ENCODE measurements at places on chromosomes 6 and 20. TPM values are rescaled to one million over a fixed set of nuclear protein-coding genes. Genes with fewer than 3 reads are reported as not detected.
A peak's percentile ranks its signal among the peaks of the same experiment; 100 is the strongest.

GRCh38 chr20:59356662-59357165 is 56.3 kb downstream of the EDN3 start:
- no peak for DNase-seq

DNA sequence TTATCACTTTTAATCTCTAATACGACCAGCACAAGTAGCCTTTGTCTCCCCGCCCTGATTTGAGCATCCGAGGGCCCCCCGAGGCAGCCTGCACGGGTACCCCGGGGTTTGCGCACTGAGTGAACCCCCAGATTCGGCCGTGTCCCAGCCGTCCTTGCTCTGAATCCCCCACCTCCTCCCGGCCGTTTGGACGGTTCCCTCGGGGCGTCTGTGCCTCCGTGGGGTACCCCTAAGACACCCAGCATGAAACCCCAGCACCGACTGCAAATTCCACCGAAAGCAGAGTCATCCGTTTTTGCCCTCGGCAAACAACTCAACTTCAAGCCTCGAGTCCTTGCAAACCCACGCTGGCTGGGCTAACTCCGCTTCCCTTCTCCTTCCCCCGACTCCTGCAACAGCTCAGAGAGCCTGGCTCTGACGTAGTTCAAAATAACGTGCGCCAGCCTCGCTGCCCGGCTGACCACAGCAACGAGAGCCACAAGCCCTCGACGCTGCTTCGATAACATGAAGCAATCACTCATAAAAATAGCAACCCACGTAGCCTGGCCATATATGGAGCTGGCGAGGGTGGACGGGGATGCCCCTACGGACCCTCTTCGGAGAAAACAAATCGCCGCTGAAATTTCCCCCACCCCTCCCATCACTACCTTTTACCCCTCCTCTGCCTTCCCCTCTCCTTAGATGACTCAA is 764 bp upstream of the SNAP25 start:
- no peak for DNase-seq

DNA sequence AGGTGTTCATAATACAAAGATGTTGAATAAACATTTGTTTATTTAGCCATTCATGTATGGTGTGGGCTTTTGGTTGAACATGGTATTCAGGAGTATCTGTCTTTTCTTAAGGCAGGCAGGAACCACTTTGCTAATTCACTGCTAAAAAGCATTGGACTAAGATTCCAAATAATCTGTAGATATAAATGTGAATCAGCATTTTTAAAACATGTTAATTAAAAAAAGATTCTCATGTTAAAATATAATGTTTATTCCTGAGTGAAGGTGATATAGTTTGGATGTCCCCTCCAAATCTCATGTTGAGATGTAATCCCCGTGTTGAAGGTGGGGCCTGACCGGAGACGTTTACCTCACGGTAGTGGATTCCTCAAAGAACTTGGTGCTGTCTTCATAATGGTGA is 19.3 kb downstream of the CRISP1 start:
- no peak for DNase-seq

- DNase-seq = no peak
These were observed 131.8 kb upstream of the BEND3 start for GRCh38 chr6:107246972-107247615.

GRCh38 chr6:137661601-137662000 is 167.4 kb upstream of the OLIG3 start:
- peak; percentile 49 for DNase-seq

DNA sequence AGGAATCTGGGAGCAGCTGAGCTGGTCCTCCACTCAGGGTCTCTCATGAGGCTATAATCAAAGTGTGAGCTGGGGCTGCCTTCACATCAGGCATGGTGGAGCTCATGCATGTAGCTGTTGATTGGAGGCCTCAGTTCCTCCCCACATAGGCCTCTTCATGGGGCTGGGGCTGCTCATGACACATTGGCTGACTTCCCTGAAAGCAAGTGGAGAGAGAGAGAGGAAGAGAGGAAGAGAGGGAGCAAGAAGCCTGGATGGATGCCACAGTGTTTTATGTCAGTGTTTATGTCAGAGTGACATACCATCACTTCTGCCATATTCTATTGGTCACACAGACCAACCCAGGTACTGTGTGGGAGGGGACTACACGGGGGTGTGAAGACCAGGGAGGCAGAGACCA is 43.8 kb downstream of the EYA2 start:
- no peak for DNase-seq

- DNase-seq = no peak
These were observed 49.1 kb downstream of the TXLNB start for GRCh38 chr6:139242457-139243240.

DNA sequence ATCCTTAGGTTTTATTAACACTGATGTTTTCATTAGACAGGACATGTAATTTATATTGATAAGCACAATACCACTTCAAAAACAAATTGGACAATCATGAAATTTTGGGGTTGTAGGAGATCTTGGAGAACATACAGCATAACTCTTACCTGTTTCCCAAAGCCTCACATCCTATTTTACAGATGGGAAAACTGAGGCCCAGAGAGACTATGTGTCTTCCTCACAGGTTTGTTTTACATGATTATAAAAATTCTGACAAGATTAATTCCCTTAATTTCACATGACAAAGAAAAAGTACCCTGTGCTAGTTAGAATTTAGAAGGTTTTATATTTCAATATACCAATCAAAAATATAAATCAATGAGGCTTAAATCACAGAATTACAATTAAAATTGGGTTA is 145.5 kb downstream of the GMDS start:
- DNase-seq = no peak

GRCh38 chr6:165574220-165575157 is 88.6 kb downstream of the PDE10A start:
- no peak for DNase-seq

- no peak for DNase-seq
These were observed 35.8 kb downstream of the GRIK2 start for GRCh38 chr6:101429270-101429669.

Gene FOXA2
- 27.9 TPM for total RNA-seq

Gene TOX2
- 6.1 TPM for total RNA-seq
